ENCODE measurements at places on chromosomes 4 and X.

DNA sequence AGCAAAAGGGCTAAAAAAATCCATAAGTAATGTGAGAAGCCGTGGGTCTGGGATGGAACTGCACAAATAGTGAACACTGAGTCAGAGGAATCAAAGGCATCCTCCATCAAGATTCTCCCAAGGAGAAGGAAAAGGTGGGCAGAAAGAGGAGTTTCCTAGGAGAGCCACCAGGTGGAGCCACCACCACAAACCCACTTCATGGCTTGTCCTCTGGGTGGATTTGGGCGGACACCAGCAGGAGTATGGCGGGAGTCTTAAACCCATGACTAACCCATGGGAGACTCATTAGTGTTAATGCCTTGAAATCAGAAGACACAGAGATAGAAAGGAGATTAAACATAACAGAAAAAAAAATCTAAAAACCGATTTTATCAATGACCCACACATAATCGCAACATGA is 147.7 kb downstream of the SH3KBP1 start:
- peak; percentile 80 for DNase-seq

GRCh38 chrX:48945517-48946348 is 11.7 kb downstream of the OTUD5 start:
- peak; percentile 77 for DNase-seq

DNA sequence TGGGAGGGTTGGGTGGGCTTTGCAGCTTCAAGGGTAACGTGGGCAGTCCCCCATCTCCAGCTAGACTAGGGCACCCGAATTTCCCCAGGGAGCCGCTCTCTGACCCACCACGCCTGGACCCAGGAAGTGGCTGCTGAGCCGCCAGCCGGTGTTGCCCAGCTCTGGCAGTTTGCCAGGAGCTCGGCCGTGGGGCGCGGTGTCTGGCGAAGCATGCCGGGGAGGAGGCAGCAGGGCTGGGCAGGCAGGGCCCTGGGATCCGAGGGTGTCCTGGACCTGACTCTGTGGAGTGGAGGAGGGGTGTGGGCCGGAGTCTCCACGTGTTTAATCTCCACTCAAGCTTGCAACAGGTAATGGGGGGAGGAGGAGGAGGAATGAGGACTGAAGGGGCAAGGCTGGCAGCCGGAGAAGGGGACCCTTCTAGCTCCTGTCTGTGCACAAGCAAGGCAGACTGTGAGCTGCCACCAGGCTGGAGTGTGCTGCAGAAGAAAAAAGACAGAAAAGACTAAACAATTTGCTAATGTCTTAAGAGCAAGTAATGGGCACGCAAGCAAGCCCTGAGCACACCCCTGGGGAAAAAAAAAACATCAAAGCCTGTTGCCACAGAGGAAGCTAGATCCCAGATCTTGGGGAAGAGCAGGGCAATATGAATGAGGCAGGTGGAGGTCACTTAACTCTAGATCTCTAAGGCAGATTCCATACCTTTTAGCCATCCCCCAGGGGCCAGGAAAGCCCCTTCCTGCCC is 2.4 kb downstream of the LONRF3 start:
- DNase-seq: peak; percentile 49

GRCh38 chr4:119755599-119755998 is 127.0 kb upstream of the PDE5A start:
- no peak for DNase-seq

DNA sequence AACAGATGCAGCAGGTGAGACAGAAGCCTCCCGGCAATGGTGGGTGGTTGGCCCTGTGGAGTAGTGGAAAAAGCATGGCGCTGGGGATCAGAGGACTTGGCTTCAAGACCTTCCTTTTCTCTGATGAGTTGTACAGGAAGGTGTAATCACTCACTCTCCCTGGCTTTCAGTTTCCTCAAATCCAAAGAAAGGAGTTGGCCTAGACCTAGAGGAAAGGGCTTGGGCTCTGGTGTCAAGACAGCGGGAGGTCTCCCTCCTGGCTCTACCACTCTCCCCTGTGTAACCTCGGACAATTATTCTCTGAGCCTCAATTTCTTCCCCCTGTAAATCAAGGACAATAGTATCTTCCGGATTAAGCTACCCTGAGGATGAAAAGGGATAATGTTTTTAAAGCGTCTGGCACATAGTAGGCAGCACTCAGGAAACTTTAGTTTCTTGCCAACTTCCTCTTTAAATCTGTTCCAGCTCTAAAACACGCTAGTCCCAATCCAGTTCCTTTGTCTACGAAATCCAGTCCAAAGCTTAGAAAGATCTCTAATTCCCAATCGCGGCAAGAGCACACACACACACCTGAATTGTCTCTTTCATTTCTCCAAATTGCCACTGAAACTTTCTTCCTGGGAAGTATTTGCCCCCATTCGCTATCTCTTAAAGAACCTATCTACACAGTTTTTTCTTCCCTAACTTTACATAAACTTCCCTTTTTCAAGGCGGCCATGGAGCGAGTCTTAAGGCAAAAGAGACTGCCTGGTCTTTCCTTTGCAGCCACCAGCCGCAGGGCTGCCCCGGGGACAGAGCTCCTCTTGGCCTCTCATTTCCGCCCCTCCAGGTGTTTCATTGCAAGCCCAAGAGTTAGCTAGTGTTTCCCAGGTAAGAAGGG is 29.9 kb upstream of the GPC4 start:
- peak; percentile 53 for DNase-seq

- no peak for DNase-seq
Observed at GRCh38 chr4:30836231-30836630, 116.1 kb downstream of the PCDH7 start.

DNA sequence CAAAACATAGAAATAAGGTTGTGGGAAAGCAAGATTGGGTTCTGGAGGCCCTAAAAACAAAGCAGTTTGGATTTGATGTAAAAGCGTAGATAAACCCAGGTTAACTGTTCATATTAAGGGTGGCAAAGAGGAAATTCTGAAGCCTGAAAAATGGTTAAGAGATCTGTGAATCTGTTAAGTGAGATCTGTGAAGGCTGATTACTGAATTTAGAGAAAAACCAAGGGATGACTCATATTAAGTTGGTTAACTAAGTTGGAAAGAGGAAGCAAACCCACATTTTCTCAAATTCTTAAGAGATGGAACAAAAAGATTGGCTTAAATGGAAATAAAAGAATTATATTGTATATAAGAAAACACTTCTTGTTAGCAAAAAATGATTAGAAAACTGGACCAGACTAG is 22.8 kb downstream of the GPAT3 start:
- DNase-seq: no peak

- DNase-seq: no peak
Observed at GRCh38 chr4:126843492-126844067, 789.2 kb upstream of the INTU start.

- DNase-seq: peak; percentile 25
Observed at GRCh38 chr4:15197005-15197404, 194.7 kb downstream of the CPEB2 start.

GRCh38 chr4:34157547-34157946 is 2086.8 kb downstream of the ARAP2 start:
- no peak for DNase-seq

DNA sequence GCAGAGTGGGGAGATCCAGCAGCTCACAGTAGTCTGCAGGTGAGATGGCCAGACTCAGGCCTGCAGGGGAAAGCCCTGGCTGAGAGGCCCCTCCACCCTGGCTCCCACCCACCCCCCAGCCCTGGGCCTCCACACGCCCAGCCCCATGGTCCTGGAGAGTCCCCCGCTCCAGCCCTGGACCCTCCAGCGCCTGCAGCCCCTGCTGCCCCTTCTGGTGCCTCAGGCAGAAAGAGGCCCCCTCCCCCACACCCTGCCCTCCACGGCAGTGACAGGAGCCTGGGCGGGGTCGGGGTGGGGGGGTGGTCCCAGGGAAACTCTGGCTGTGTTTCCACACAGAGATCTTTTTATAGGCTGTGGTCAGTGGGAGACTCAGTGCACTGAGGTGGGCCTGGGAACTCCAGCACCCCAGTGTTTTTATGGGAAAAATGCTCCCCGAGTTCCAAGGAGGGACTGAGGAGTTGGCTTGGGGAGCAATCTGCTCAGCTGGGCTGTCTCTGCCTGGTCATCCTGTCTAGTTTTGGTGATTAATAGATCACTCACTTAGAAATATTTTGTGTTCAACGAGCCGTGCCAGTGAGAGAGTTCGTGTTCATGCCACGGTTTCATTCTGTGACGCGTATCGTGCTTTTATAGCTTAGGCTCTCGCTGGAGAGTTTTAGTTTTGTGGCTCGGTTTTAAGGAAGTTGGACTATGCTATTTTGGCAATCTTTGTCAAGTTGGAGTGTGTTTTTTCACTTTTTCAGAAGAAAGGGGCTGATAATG is 53.1 kb upstream of the HGFAC start:
- no peak for DNase-seq

- peak; percentile 50 for DNase-seq
Observed at GRCh38 chr4:165464813-165465381, 86.1 kb downstream of the CPE start.

- no peak for DNase-seq
Observed at GRCh38 chr4:9916937-9917336, 104.4 kb downstream of the SLC2A9 start.

DNA sequence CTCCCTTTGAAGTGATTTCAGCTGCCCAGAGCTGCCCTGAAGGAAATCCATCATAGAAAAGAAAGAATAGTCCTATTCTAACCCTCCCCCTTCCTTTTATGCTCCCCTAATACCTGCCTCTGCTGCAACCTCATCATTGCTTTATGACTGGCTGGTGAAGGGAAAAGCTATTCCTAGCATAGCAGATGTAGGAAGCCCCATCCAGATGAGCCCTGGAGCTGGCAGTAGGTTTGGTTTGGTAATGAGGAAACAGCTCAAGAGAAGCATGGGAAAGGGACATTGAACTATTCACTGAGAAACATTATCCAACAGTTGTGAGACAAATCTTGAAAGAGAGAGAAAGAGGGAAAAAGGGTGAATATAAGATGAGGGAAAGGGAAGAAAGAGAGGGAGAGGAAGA is 29.2 kb downstream of the ARSJ start:
- no peak for DNase-seq

DNA sequence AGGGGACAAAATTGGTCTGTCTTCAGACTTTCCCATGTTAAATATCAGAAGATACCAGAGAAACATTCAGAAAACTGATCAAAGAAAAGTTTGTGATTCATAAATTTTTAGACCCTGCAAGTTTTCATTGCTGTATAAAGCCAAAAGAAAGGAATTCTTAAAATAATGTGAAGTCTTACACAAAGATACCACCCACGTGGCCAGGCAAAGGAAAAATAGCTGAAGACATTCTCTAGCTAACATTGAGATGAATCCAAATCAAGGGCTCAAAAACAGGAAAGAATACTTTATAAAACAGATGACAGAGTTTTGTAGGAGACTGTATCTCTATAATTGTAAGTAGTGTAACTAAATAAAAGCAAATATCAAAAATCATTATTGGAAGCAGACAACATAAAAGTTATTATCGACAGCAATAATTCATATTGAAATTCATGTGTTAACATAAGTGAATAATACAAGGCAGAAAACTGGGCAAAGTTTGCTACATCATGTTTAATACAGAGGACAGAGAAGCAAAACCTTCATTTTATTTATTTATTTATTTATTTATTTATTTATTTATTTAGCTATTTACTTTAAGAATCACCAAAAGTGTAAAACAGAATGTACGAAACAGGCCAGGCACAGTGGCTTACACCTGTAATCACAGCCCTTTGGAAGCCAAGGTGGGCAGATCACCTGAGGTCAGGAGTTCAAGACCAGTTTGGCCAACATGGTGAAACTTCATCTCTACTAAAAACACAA is 204.6 kb upstream of the SLIT2 start:
- no peak for DNase-seq

GRCh38 chr4:3030566-3031356 is 43.6 kb downstream of the HTT-AS start:
- DNase-seq: no peak

- DNase-seq: no peak
Observed at GRCh38 chr4:82784681-82785610, 13.7 kb downstream of the SCD5 start.

GRCh38 chr4:109609431-109609830 is 49.4 kb downstream of the MCUB start:
- DNase-seq: no peak

GRCh38 chrX:70084592-70085240 is 22.5 kb downstream of the OTUD6A start:
- DNase-seq: no peak

- DNase-seq: peak; percentile 60
Observed at GRCh38 chrX:120310861-120311726, at the start of gene TMEM255A. Gene TMEM255A (minus strand): TSS chrX:120311461. CDS start chrX:120311309, 152 bp downstream.

DNA sequence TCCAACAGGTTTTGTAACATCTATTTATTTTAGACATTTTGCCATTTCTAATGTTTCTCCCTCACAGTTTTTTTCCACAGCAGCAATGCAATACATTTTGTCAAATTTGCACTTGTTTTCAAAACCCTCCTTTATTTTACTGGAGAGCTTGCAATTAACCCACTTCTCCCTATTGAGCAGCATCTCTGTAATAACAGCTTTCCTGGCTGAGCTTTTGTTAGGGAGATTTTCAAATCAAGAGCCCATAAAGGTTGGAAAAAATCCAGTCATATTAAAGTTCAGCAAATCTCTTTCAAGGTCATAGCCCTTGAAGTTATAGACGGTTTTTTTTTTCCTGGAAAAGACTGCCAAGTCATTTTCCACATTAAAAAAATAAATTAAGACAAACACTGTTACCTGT is 450.6 kb upstream of the TENM3 start:
- no peak for DNase-seq

DNA sequence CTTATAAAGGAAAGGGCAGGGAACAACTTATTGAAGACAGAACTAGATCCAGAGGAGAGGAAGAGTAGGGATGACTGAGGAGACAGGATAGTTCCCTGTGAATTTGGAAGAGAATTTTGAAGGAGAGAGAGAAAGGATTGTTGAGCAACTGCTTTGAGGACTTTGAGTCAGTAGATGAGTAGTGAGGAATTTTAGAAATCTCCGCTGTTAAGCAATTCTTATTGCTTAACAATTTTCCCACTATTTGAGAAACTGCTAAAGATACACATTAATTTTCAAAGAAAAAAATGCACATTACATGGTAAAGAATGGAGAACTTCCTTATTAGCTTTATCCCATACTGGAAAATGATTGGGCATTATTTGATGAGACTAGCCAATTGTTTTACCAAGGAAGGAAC is 116.3 kb upstream of the NRK start:
- no peak for DNase-seq

- DNase-seq: no peak
Observed at GRCh38 chr4:55491486-55491885, 55.2 kb downstream of the CLOCK start.
